ENCODE measurements at places on chromosomes 1 and 21.

DNA sequence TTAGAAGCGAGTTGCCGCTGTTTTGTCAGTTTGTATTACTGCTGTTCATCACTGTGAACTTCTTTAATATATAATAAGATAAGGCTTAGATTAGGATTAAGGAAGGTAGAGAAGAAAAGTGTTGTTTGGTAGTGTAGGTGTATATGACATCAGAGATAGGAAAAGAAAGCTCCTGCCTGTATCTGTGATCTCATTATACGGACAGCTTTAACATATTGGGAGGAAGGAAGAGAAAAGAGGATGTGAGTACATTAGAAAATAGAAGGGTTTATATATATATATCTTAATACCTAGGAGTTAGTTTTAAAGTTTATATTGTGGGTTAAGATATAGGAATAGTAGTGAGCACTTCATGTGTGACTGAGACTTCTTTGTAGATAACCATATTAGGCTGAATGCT lies 71.0 kb downstream of the RALGPS2 start:
- DNase-seq = no peak

GRCh38 chr1:18262726-18263125 lies 155.1 kb downstream of the IGSF21 start:
- no peak for DNase-seq

DNA sequence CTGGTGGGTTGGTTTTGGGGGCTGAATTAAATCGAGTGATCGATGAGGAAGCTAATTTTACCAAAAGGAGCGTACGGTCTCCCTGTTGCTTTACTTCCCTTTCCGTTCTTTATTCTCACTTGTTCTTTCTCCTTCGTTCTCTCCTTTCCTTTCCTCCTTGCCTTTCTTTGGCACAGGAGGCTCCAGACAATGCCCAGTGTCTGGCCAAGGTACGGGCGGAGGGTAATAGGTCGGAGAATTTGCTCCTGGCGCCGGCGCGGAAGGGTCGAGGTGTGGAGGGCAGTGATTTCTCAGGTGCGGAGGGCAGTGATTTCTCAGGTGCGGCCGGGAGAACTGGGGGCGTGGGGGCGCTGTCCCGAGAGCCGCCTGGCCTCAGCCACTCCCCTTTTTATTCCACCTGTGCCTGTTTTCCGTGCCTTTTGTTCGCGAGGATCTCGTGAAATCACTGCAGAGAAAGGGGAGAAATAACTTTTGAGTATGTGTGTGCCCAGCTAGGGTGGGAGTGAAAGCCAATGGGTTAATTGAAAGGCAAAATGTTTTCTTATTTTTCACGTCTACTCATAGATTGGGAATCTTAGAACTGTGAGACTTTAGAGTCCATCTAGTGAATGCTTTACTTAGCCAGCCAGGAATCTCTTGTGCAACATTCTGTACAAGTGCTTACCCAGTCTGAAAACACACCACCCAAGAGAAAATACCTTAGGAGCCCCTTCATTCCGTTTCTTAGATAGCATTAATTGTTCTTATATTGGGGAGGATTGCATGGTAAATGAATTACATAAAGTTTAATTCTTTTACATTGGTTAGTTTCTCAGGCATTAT lies 1.3 kb downstream of the FNBP1L start:
- no peak for DNase-seq

GRCh38 chr1:178267646-178268094 lies 173.8 kb downstream of the RASAL2 start:
- DNase-seq = no peak

DNA sequence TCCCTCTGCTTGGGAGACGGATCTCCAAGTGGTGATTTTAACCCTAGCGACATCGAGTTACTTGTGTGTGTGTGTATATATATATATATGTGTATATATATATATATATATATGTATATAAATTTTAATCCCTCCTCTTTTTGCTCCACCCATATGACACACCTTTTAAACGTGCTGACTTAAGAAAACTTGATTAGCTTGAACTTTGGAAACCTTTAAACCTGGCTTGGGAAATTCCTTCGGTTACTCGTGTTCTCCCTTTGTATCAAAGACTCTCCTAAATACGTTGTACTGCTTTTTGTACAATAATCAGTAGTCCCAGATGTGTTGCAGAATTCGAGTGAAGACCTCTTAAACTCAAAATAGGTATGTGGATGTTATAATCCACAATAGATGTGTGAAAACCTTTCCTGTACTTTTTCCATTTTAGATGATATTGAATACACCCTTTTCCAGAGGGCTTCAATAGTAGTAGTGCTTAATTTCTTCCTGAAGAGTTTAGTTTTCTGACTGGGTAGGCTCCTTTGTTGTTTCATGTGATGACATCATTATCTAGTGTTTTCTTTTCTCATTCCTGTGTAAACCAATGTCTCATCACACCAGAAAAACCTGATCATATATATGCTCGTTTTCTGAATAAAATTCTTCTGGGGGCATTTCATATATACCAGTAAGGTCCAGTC lies 1.4 kb downstream of the RNF11 start:
- DNase-seq = no peak

GRCh38 chr1:65425006-65425405 lies 4.5 kb downstream of the LEPR start:
- no peak for DNase-seq

DNA sequence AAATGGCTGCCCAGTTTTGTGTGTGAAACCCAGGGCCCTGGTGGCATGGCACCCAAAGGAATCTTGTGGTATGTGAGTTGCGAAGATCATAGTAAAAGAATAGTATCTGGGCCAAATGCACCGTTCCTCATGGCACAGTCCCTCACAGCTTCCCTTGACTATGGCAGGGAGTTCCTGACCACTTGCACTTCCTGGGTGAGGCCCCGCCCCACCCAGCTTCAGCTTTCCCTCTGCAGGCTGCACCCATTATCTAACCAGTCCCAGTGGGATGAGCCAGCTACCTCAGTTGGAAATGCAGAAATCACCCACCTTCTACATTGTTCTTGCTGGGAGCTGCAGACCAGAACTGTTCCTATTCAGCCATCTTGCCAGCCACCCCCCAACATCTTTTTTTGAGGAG lies 63.0 kb downstream of the SLC5A9 start:
- no peak for DNase-seq

DNA sequence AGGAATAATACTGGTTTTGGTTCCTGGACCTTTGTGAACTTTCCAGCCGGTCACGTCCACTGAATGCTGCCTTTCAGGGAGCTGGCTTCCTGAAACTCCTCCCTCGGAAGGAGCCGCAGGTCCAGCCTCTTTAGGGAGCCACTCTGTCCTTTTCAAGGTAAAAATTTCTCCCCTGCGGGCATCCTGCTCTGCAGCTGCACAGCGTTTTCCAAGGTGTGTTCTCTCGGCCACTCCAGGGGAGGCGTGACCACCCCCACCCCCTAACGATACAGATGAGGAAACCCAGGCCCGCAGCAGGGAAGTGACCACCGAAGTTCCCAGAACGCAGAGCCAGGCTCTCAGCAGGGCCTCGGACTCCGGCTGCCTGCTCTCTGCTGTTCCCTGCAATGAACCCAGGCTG lies 21.5 kb downstream of the PADI2 start:
- no peak for DNase-seq

- no peak for DNase-seq
Measured at GRCh38 chr1:8689431-8690252, 127.8 kb downstream of the RERE start.
